Neural crest cell (in vitro differentiated cells): ENCODE measurements at places on chromosomes 11 and 22.
A peak's percentile ranks its signal among the peaks of the same experiment; 100 is the strongest.

GRCh38 chr22:43560651-43561050 is 148.8 kb downstream of the MPPED1 start:
- no peak overlapping the region for H3K4me3 ChIP-seq
- H3K27me3 ChIP-seq = no peaks in the 10 kb centered on the region
- H3K27ac ChIP-seq = no peak overlapping the region
- H3K36me3 ChIP-seq = no peaks in the 10 kb centered on the region

DNA sequence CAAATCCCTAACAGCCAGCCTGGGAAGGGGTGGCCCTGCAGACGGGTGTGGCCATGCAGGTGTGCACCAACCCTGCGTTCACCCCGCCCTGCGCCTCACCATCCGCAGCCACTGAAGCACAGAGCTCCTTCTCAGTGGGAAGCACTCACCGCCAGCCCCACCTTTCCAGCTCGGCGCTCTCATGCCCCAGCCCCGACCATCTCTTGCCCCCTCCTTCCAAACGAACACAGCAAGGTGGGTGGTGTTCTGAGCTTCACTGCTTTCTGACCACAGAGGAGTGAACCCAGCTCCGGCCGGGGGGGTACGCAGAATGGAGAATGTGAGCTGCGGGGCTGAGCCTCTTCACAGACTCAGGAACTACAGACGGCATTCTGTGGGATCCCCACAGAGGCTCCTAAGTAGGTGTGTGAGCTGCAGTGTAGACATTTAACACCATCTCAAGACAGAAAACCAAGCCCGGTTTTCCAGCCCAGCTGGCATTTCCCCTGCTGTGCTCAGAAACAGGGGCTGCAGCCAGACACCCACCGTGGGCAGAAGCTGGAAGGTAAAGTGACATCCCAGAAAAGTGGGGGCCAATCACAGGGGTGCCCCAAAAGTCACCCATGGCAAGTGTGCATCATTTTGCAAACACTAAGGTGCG is 88.4 kb upstream of the RTL6 start:
- DNase-seq = no peak
- H3K27ac ChIP-seq = no peak overlapping the region

GRCh38 chr11:84564180-84564866 is 1062.8 kb downstream of the DLG2 start:
- H3K36me3 ChIP-seq = no peaks in the 10 kb centered on the region
- no peaks in the 10 kb centered on the region for H3K4me1 ChIP-seq
- DNase-seq = peak; percentile 46
- H3K27ac ChIP-seq = no peak overlapping the region
- H3K4me3 ChIP-seq = no peak overlapping the region
- peaks cover 15% of the 10 kb centered on the region for H3K27me3 ChIP-seq

DNA sequence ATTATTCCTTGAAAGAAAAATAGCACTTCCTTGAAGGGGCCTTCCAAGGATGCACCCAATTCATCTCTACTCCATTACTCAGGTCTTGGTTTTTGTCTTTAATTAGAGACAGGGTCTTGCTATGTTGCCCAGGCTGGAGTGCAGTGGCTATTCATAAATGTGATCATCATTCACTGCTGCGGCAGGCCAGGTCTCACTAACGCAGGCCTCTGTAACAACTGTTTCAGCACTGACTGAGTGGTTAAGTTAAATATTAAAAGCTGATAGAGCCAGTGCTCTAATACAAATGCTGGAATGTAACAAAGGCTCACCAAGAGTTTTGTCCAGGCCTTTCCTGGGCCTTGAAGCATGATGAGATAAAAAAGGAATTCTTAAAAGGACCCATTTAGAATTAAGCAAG is 61.4 kb upstream of the GNAZ start:
- DNase-seq = no peak
- peaks cover 39% of the 10 kb centered on the region for H3K27me3 ChIP-seq
- no peak overlapping the region for H3K27ac ChIP-seq
- H3K4me3 ChIP-seq = no peak overlapping the region
- H3K4me1 ChIP-seq = peaks cover 8% of the 10 kb centered on the region

GRCh38 chr22:24290459-24290858 is 19.8 kb downstream of the SPECC1L start:
- H3K27me3 ChIP-seq = no peaks in the 10 kb centered on the region

DNA sequence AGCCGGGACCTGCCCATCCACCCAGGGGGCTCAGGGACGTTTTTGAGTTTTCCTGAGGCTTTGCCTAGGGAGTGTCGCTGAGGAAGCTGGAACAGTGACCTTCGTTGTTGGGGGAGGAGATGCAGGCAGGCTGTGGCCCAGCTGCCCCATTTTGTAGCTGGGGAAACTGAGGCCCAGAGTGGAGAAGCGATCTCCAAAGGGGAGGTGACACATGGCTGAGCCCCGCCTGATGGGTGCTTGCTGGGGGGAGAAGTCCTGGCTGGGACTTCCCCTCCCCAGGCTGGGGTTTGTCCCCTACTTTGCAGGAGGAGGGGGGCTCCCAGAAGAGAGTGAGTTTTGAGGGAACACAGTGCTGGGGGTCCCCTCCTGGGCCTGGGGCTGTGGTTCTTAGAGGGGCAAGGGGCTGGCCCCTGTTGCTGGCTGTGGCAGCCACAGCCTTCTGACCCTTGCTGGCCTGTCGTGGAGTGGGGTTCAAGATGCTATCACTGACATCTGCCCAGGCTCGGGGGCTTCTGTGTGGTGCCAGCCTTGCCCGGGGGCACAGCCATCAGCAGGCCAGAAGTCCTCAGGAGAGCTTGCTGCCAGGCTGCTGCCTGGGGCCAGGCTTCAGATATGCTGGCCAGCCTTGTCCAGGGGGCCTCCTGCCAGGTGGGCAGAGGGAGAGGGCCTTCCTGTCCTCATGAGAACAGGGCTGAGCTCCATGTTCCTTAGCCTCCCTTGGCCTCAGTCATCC is 21.4 kb downstream of the KCNQ1 start:
- H3K4me1 ChIP-seq = no peaks in the 10 kb centered on the region
- H3K4me3 ChIP-seq = no peak overlapping the region
- H3K27me3 ChIP-seq = peaks cover 15% of the 10 kb centered on the region
- DNase-seq = no peak

DNA sequence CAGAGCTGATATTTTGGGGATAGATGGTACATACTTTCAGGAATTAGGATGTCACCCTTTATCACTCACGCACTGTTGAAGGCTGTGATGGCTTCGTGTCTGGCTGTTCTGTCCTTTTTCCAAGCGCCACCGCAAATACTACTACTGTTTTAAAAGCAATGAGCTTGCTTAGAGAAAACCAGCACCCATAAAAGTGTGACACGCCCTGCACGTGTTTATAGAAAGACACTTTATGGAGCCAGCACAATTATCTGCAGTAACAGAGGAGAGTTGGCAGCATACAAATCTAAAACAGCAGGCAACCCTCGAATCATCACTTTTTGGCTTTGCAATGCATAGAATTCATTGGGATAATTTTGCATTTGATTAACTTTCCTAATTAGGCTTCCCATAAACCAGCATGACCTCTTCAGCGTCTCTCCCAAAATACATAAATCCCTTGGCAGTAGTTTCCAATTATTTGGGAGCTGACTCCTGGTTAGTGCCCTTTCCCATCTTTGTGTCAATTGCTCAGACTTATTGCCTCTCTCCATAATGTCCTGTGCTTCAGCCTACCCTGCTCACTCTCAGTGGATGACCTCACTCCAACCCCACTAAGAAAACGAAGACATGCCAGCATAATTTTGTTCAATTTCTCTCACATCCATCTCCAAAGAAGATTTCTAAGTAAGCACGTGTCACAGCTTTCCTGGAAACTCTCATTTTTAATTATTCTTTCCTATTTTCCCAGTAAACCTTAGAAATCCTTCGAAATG is 118.7 kb upstream of the LARGE1 start:
- H3K27ac ChIP-seq = no peak overlapping the region
- H3K27me3 ChIP-seq = peaks cover 72% of the 10 kb centered on the region
- no peaks in the 10 kb centered on the region for H3K36me3 ChIP-seq
- no peak overlapping the region for H3K4me3 ChIP-seq
- H3K4me1 ChIP-seq = no peaks in the 10 kb centered on the region
- no peak for DNase-seq

DNA sequence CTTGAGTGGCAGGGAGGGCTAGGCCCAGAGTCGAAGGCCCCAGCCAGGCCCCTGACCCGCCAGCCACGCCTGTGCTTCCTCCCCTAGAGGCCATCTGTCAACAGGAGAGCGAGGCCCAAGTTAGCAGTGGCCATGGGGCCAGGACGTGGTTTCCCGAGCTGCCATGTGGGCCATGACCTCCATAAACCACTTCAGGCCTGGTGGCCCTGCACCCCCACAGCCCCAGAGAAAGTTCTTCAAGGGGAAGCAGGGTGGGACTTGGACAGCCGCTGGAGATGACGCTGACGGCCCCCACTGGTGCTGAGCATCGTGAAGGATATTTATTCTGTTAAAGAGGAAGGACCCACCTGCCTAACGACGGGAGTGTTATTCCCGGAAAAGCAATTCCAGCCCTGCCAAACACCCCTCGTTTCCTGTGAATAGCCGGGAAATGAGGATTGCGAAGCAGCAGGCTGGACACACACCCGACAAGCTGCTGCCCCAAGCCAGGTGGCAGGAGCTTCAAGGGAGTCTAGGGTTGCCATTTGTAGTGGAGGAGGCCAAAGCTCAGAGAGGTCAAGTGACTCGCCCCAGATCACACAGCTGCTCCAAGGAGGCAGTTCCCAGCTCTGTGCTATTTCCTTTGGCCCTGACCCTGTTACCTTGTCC is 12.8 kb downstream of the PRR5 start:
- no peak overlapping the region for H3K4me3 ChIP-seq
- no peak for DNase-seq
- no peaks in the 10 kb centered on the region for H3K27me3 ChIP-seq
